ENCODE measurements at places on chromosomes 12 and 14.

DNA sequence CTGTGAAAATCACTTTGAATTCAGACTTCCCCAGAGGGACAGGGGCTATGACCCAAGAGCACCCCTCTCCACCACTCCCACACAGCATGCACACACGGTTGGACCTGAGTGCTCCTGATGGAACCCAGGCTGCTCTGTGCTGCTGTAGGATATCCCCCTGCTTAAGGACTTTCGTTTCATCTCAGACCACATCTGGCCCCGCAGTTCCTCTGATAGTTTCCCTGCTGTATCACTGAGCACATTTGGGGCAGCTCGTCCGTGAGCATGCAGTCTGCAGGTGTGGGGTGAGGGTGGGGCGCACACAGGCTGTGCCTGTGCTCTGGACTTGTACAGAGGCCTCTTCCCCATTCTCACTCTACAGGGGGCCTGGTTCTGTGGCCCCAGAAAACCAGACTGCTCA, 345.2 kb upstream of the FKBP4 start:
- DNase-seq, result no peak

DNA sequence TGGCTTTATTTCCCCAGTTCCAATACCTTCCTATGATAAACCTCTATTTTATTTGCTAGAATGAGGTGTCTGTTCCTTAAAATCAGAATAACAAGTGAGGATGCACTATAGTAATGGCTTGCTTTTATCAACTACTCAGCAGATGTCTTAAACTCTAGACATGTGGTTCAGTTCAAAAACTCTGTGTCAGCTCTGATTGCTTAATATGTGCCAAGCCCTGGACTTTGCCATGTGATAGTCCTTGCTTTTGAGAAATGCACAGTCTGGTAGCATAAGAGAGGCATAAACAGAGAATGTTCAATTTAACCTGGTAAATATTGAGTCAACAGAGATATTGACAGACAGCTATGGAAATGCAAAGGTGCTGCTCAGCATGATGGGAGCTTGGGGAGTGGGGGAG, 254.8 kb downstream of the PDZRN4 start:
- DNase-seq, result no peak

GRCh38 chr12:132152411-132152821, 8.2 kb downstream of the NOC4L start:
- no peak for DNase-seq

- peak; percentile 45 for DNase-seq
Measured at GRCh38 chr12:21941506-21942376, 515 bp upstream of the ABCC9 start.

DNA sequence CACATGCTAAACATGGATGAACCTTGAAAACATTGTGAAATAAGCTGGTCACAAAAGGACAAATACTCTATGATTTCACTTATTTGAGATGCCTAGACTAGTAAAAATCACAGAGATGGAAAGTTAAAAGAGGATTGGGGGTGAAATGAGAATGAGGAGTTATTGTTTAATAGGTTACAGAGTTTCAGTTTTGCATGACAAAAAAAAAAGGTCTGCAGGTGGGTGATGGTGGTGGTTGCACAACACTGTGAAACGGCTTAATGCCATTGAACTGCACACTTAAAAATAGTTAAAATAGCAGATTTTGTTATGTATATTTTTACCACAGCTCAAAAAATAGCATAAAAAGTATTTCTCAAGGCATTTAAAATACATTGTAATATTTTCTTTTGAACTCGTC, 151.9 kb upstream of the NRXN3 start:
- DNase-seq, result no peak

GRCh38 chr14:103705504-103706284, 9.6 kb downstream of the XRCC3 start:
- no peak for DNase-seq

GRCh38 chr14:91831337-91831736, 36.0 kb downstream of the TC2N start:
- DNase-seq, result no peak

DNA sequence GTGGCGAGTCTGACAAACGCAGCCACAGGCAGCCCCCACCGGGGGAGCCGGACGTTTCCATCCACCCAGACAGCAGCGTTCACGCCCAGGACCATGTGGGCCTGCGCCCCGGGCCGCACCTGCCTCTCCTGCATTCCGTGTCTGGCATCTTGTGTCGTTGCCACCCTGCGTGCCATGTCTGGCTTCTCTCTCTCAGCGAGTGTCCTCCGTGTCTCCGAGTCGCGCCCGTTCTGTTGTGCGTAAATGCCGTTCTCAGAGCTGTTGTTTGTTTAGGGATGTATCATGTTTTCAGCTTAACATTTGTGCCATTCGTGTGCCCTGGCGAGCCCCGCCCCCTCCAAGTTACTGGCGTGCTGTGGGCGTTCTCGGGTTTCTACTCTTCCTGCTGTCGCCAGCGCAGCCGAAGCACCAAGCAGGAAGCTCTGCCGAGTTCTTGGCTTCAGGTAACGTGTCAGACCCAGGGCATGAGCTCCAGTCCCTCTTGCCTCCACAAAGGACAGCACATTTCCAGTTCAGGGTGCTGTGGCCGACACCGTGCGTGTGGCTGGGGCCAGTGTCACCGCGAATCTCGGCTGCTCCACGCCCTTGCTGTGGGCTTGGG, 34.6 kb downstream of the NOC4L start:
- DNase-seq, result no peak

DNA sequence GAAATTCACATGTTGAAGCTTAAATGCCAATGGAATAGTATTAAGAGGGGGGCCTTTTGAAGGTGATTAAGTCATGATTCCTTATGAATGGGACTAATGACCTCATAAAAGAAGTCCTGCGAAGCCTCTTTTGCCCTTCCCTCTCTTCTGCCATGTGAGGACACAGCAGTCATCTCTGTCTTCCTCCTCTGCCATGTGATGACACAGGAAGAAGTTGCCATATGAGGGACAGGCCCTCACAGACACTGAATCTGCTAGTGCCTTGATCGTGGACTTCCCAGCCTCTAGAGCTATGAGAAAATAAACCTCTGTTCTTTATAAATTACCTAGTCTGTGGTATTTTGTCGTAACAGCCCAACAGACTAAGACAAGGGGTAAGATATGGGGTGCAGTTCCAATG, 100.7 kb downstream of the VCPKMT start:
- DNase-seq, result no peak

- DNase-seq, result no peak
Measured at GRCh38 chr14:61033855-61034254, 52.8 kb downstream of the SLC38A6 start.

DNA sequence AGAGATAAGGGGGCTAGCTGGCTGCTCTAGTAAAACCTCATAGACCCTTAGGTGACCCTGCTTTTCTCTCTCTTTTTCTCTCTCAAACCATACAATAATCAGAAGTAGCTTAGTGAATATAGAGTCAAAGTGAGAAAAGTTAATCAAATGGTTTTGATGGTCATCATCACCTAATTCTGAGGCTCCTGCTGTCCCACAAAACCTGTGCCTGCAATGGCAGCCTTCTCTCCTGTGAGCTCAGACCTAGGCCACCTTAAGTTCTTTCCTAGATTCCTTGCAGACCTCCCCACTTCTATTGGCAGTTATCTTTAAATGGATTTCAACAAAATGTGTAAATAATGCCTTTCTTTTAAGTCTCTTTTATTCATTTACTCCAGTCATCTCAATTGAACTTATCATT, 1.5 kb upstream of the RPAP3 start:
- no peak for DNase-seq

DNA sequence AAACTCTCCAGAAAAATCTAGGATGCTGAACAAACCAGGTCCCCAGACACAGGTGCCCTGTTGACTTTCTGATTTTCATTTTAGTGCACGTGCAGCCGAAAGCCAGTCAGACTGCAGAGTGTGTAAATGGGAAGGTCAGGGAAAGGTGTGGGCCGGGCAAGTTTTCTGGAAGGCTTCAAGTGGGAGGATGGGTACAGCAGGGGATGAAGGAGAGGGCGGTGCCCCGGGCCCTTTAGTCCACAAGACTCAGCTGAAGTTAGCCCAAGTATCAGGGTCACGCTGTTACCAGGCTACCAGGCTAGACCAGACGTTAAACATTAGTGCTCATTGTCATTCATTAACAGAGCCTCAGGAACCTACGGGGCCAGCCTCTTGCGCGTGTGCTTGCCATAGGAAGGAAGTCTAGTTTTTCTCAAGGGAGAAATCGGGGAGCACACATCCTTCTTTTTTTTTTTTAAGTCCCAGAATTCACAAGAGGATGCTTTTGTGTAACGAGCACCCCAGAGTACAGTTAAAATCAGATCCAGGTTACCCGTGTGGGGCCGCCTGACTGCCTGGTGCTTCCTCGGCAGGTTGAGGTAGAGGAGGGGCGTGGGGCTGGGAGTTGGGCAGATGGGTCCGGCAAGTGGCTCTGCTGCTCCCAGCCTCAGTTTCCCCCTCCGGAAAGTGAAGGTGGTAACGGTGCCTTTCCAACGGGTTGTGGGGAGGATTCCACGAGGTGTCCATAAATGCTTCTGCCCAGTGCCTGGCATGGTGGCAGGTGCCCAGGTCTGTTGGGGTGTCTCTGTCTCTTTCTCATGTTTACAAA, 19.1 kb downstream of the BCL7A start:
- peak; percentile 79 for DNase-seq

- DNase-seq, result peak; percentile 84
Measured at GRCh38 chr12:108565976-108566375, 3.6 kb downstream of the ISCU start.

DNA sequence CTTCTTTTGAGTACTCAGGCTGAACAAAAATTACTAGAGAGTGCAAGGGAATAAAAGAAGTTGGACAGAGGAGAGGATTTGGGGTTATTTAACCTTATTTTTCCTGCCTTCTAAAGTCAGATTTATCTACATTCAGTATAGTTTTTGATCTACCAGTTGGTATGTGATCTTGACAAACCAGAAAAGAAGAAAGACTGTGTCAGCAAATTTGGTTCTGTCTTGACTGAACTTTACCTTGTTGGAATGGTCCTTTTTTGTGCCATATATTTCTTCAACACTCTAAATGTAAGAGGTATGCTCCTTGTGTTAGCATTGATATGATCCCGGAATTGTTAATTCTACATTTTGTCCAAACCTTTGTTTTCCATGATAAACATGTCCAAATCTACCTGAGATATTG, 47.7 kb upstream of the ADAMTS20 start:
- DNase-seq, result no peak

DNA sequence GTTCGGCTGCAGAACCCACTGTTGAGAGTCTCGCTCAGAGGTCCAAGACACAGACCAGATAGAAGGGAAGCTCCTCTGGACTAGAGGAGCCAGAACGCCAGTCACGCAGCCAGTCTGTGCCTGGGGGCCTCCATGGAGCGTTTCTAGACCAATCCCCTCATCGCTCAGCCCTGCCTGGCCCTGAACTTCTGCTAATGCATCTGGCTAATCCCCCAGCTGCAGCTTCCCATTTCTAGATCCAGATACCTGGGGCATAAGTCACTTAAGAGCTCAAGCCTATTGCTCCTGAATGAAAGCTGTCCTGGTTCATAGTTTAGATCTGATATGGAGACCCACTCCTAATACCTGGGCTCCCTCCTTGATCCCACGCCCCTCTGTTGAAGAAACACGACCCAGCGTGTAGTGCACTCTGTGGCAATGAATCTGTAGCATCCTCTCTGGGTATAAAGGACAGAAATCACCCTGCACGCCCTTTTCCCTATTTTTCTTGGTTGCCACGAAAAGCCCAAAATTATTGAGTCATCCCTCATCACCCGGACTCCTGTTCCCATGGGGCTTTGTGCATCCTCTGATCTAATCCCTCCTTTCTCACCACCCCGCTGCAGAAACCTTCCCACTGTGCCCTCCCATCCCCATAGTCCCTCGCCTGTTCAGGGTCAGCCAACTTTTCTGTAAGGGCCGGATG, 341.6 kb upstream of the FKBP4 start:
- DNase-seq, result no peak

DNA sequence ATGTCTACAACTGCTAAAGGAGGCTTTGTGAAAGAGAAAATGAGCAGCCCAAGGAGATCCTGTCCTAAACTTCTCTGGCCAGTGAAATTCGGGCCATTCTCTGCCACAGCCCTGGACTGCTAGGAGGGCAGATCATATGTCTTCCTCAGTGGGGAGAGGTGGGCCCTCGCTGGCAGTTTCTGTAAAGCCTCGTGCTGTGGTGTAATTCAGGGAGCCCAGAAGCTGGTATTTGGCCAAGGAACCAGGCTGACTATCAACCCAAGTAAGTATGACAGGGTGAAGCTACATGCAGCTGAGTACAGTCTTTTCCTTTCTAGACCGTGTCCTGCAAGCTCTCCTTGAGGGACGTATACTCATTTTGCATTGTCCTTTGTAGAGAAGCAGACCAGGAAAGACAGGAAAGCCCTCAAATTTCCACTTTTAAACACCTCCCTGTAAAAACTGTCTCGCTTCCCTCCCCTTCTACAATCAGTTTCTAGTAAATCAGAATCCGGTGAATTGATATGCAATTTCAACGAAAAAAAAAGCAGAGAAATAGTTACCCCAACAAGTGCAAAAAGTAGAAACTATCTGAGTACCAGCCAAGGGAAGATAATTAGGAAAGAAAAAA, 106.8 kb downstream of the DAD1 start:
- DNase-seq, result no peak

DNA sequence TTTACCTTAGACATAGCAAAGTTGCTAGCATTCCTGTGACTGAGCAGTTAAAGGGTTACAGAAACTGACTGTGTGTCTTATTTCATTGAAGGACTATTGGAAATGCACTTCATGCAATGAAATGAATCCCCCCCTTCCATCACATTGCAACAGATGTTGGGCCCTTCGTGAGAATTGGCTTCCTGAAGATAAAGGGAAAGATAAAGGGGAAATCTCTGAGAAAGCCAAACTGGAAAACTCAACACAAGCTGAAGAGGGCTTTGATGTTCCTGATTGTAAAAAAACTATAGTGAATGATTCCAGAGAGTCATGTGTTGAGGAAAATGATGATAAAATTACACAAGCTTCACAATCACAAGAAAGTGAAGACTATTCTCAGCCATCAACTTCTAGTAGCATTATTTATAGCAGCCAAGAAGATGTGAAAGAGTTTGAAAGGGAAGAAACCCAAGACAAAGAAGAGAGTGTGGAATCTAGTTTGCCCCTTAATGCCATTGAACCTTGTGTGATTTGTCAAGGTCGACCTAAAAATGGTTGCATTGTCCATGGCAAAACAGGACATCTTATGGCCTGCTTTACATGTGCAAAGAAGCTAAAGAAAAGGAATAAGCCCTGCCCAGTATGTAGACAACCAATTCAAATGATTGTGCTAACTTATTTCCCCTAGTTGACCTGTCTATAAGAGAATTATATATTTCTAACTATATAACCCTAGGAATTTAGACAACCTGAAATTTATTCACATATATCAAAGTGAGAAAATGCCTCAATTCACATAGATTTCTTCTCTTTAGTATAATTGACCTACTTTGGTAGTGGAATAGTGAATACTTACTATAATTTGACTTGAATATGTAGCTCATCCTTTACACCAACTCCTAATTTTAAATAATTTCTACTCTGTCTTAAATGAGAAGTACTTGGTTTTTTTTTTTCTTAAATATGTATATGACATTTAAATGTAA, 31.5 kb downstream of the MDM2 start:
- DNase-seq, result no peak

GRCh38 chr14:105491366-105491973, 424 bp downstream of the TEDC1 start:
- peak; percentile 83 for DNase-seq

DNA sequence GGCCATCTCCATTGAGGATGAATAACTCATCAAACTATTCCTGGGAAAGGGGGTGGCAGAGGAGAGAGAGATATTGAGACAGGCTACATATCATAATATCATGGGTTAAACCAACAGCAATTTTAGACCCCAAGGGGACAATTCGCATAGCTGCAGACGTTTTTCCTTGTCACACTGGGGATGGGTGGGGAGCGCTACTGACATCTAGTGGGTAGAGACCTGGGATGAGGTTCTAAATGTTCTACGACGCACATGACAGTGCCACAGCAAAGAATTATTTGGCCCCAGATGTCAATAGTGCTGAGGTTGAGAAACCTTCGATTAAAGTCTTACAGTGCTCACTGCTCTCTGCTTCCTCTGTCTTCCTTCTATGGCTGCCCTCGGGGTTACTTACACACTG, 425.6 kb downstream of the NRXN3 start:
- DNase-seq, result no peak
